ENCODE measurements at places on chromosomes 7 and 10.

DNA sequence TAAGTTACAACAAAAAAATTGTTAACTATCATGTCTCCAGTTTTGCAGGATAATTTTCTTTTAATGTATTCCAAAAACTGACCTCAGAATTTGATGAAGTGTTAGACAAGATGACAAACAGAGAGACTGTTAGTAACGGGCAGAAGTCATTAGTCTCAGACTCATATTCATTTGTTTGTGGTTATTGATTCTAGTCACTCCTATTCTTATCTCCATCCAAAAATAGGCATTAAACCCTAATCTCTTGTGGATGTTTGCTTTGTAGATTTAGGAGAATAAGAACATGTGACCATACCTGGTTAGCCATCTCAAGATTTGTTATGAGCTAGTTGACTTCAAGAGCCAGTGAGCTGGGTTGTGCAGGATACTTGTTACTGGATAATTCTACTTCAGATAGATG, 261.1 kb downstream of the AUTS2 start:
- no peak for DNase-seq

- DNase-seq: no peak
Observed at GRCh38 chr7:125154930-125155329, 225.3 kb upstream of the POT1 start.

DNA sequence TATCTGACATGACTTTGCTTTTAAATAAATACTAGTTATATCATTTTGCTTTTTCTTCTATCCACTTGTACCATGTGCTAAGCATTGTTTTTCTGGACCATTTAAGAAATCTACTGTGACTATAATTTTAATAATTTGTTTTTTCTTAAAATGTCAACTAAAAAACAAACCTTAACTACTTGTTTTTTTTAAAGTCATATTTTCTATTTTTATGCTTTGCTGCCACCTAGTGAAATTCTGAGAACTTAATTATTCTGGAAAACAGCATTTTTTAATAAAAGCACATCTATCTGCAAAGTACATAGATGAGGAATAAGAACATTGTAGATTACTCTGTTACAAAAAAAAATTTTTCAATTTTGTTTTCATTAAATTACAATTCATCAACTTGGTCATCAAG, 47.4 kb downstream of the ORC5 start:
- no peak for DNase-seq

DNA sequence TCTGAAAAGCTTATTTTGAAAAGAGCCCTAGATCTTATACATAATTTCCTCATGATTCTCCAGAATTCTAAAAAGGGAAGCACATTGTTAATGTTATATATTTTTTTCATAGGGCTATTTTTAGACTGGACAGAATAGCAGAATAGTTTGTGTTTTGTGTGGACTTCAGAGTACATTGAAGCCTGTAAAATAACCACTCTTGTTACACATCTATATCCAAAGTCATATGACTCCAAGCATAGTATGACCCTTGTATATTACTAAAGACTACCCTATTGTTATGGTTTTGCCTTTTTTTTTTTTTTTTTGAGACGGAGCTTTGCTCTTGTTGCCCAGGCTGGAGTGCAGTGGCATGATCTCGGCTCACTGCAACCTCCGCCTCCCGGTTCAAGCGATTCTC, 26.1 kb upstream of the FIS1 start:
- DNase-seq: no peak

- no peak for DNase-seq
Observed at GRCh38 chr10:110349831-110350230, 45.1 kb upstream of the SMNDC1 start.

- DNase-seq: no peak
Observed at GRCh38 chr7:45921381-45921698, 268 bp upstream of the IGFBP3 start.

GRCh38 chr7:24401628-24402593, 117.9 kb downstream of the NPY start:
- no peak for DNase-seq

DNA sequence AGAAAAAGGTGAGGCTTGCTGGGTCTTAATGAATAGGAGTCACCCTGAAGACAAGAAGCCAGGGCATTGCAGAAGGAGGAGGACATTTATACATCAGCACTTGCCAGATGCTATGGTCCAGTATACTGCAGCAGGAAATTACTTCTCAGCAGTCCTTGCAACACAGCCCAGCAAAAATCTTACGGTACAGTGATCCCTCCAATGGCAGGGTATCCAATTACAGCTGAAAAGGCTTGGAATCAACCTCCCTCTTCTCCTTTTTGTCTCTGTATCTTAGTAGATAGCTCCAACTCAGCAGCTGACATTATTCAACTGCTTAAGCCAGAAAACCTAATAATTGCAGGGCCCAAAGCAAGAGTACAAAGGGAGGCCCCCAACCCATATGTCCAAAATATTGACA, 128.3 kb upstream of the COBL start:
- DNase-seq: no peak

DNA sequence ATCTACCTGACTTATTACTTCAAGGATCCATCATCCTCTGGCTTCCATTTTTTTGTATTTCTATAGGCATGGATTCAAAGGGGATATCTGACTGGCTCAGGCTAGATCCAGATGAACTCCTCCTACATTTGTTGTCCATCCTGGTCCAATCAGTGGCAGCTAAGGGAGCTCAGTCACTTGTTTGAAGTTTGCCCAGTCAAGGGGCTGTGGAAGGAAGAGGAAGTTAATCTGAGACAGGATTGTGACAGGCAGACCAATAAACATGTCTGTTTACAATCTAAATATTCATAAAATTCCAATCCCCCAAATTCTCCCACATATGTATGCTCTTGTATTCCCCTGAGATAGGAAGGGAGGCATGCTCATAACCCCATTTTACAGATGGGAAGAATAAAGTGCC, 48.7 kb downstream of the CAV1 start:
- DNase-seq: no peak

DNA sequence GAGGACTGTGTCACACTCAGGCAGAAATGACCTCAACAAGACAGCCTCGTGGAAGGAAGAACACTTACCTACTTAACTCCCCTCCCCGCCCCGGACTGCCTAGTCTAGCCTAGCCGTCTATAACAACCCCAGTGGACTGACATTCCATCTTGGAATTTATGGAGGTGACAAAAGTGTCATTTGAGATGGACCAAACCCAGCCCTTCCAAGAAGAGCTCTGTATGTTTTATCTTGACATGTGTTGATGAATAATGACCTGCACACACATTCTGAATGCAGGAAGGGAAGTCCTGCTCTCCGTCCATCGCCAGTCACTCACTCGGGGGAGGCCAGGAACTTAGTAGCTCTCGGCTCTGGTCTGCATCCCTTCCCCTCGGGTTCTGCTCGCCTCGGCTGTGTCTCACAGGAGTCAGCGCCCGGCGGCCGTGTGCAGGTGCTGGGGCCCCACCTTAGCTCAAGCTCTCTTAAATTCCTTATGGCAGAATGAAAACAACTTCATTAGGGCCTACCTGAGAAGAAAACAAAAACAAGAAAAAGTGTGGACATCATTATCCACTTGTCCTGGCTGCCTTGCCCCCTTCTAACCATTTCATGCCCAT, 140.9 kb upstream of the NPS start:
- DNase-seq: no peak

- no peak for DNase-seq
Observed at GRCh38 chr10:16612115-16612980, 90.7 kb upstream of the C1QL3 start.

DNA sequence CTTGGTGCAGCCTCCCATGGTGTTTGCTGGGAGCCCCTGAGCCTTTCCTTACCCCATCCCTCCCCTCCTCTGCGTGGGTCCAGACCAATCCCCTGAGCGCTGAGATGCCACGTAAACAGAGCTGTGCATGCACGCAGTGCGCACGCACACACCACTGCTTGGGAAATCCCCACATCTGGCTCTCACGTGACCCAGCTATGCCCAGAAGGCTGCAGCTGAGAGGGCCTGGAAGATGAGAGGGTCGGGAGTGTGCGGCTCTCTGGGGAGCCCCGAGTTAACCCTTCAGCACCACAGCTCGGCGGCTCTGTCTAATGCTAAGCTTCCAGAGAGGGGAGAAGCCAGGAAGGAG, 177.2 kb downstream of the SH3PXD2A start:
- no peak for DNase-seq

GRCh38 chr10:130707389-130707979, 571.3 kb downstream of the GLRX3 start:
- no peak for DNase-seq

DNA sequence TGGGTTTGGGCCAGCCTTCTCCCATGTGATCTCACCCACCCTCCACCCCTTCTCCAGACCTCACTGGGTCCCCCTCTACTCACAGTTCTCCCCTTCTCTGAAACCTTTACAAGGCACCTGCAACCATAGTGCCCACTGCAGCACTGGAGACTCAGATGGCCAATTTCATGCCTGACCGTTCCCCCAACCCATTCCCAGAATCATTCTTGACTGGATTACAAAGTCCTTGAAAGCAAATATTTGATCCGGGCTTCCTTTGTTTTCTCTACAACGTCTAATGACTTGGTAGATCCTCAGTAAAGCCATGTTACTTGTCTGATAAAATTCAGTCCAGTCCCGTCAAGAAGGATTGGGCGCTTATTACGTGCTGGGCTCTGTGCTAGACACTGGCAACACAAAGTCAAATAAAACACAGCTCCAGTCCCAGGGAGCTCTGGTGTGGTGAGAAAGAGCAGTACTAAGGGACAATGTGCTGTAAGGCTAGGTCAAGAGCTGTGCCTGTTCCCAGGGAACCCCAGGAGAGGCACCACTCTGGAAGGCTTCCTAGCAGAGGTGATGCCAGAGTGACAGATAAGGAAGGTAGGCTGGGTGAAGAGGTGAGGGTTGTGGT, 36.5 kb downstream of the SH3PXD2A start:
- DNase-seq: no peak

- no peak for DNase-seq
Observed at GRCh38 chr10:124008187-124008586, 85.2 kb downstream of the CHST15 start.

GRCh38 chr7:1742555-1743303, 72.7 kb downstream of the ELFN1 start:
- no peak for DNase-seq

DNA sequence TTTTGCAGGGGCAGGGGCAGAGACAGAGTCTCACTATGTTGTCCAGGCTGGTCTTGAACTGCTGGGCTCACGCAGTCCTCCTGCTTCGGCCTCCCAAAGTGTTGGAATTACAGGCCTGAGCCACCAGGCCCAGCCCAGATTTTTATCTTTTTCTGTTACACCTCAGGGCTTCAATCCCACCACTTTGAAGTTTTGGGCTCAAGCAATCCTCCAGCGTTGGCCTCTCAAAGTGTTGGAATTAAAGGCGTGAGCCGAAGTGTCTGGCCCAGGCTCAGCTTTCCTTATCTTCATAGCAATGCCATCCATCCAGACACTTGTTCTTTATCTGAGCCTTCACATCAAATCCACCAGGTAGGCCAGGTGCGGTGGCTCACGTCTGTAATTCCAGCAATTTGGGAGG, 4.1 kb downstream of the TAF6 start:
- DNase-seq: no peak

Measured in NCI-H1048 (cell line).